ENCODE measurements at places on chromosomes 1 and 21. TPM values are rescaled to one million over a fixed set of nuclear protein-coding genes. Genes with fewer than 3 reads are reported as not detected.

- no peak overlapping the region for H3K27ac ChIP-seq
- H3K27me3 ChIP-seq = peaks cover 6% of the 10 kb centered on the region
- no peaks in the 10 kb centered on the region for H3K36me3 ChIP-seq
- no peak overlapping the region for H3K4me3 ChIP-seq
- DNase-seq = no peak
Measured at GRCh38 chr1:209800984-209801834, 4.7 kb downstream of the IRF6 start.

AADACL4 gene
- not detected for total RNA-seq

TGFBR3 gene
- total RNA-seq = 4.5 TPM

GRCh38 chr1:116286541-116286971 lies 86.5 kb upstream of the ATP1A1 start:
- H3K4me1 ChIP-seq = no peaks in the 10 kb centered on the region
- no peaks in the 10 kb centered on the region for H3K36me3 ChIP-seq
- H3K27ac ChIP-seq = no peak overlapping the region
- no peaks in the 10 kb centered on the region for H3K27me3 ChIP-seq

DNA sequence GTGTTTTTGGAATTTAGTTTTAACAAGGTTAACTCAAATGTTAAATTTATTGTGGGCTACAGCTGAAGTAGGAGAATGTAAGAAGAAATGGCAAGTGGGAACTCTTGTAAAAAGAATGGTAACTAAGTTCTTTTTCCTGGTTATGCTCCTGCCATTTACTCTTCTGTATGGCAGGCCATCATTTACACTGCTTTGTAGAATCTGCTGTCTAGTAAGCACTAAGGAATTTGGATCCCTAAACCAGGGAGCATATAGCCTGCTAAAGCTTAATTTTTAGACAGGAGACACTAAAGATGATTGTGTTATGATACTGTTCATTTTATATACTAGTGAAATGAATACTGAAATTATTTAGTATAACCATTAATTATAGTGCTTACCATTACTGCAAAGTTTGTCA lies 85.3 kb downstream of the CAMTA1 start:
- peaks cover 27% of the 10 kb centered on the region for H3K4me1 ChIP-seq
- no peak overlapping the region for H3K27ac ChIP-seq
- no peaks in the 10 kb centered on the region for H3K36me3 ChIP-seq
- no peaks in the 10 kb centered on the region for H3K27me3 ChIP-seq
- no peak for DNase-seq

DNA sequence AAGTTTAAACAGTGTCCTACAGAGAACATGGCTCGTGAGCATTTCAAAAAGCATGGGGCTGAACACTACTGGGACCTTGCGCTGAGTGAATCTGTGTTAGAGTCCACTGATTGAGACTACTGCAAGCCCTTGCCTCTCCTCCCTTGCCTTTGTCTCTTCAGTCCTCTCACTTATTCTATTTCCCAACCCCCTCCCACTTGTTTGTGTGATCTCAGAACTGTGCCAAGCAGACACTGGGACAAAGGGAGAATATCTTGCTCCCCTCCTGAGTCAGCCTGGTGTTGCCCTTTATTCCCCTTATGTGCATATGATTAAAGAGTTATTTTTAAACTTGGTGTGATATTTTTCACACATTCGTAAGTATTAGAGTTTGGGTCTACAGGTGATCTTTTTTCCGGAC lies 11.1 kb upstream of the RPRD2 start:
- no peaks in the 10 kb centered on the region for H3K4me1 ChIP-seq
- H3K4me3 ChIP-seq = no peak overlapping the region
- DNase-seq = no peak
- no peaks in the 10 kb centered on the region for H3K27me3 ChIP-seq

TCEA3 gene
- 4.5 TPM for total RNA-seq

- H3K4me3 ChIP-seq = no peak overlapping the region
- DNase-seq = no peak
- H3K27me3 ChIP-seq = peaks cover 29% of the 10 kb centered on the region
- H3K4me1 ChIP-seq = peaks cover 16% of the 10 kb centered on the region
- no peak overlapping the region for H3K27ac ChIP-seq
Measured at GRCh38 chr1:41485605-41486004, 1.1 kb upstream of the EDN2 start.

DNA sequence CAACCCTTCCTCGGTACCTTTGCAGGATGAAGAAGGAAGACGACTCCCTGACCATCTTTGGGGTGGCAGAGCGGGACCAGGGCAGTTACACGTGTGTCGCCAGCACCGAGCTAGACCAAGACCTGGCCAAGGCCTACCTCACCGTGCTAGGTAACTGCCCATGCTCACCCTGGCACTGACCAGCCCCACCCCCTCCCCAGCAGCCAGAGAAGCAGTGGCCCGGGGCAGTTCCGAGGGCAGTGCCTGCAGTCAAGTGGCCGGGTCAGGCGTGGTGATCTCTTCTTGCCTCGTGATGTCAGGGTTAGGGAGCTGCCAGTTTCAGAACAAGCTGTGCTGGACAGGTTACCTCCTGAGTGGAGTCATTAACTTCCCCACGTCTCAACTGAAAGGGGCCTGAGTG lies 66.4 kb upstream of the CNTN2 start:
- no peak overlapping the region for H3K27ac ChIP-seq
- no peak overlapping the region for H3K4me3 ChIP-seq
- no peaks in the 10 kb centered on the region for H3K4me1 ChIP-seq
- H3K36me3 ChIP-seq = no peaks in the 10 kb centered on the region
- DNase-seq = no peak
- H3K27me3 ChIP-seq = peaks cover 5% of the 10 kb centered on the region

- H3K27me3 ChIP-seq = no peaks in the 10 kb centered on the region
- H3K36me3 ChIP-seq = peaks cover 46% of the 10 kb centered on the region
- H3K4me3 ChIP-seq = peak overlapping the region; percentile 50
- peak; percentile 72 for DNase-seq
Measured at GRCh38 chr1:30744060-30744756, 13.4 kb downstream of the LAPTM5 start.

- H3K36me3 ChIP-seq = peaks cover 29% of the 10 kb centered on the region
- DNase-seq = no peak
- H3K4me1 ChIP-seq = peaks cover 22% of the 10 kb centered on the region
- no peaks in the 10 kb centered on the region for H3K27me3 ChIP-seq
Measured at GRCh38 chr1:226074046-226074445, 11.5 kb downstream of the H3-3A start.

Measured in activated CD4-positive, alpha-beta memory T cell treated with anti-CD3 and anti-CD28 coated beads for 36 hours (primary cell).